ENCODE measurements at places on chromosomes 2 and 18.

DNA sequence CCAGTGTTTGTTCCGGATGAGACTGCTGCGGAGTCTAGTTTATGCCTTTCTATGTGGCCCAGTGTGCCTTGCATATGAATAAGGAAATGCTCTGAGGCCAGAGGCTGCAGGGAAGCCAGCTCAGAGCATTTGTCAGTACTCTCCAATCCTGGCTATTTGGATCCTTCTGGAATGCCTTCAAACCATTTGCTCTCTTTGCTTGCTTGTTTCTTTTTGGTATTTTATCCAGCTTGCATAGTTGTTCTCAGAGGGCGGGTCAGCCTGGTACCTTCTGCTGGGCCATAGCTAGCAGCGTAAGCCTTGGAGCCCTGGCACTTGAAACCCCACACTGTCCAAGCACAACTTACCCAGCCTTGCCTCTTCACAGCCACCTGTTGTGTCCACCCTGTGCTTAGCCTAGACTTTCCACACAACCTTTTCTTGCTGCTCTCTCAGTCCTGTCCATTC lies 20.5 kb downstream of the CENPO start:
- no peak for DNase-seq

- DNase-seq, result no peak
Observed at GRCh38 chr2:17179145-17179808, 339.0 kb downstream of the RAD51AP2 start.

DNA sequence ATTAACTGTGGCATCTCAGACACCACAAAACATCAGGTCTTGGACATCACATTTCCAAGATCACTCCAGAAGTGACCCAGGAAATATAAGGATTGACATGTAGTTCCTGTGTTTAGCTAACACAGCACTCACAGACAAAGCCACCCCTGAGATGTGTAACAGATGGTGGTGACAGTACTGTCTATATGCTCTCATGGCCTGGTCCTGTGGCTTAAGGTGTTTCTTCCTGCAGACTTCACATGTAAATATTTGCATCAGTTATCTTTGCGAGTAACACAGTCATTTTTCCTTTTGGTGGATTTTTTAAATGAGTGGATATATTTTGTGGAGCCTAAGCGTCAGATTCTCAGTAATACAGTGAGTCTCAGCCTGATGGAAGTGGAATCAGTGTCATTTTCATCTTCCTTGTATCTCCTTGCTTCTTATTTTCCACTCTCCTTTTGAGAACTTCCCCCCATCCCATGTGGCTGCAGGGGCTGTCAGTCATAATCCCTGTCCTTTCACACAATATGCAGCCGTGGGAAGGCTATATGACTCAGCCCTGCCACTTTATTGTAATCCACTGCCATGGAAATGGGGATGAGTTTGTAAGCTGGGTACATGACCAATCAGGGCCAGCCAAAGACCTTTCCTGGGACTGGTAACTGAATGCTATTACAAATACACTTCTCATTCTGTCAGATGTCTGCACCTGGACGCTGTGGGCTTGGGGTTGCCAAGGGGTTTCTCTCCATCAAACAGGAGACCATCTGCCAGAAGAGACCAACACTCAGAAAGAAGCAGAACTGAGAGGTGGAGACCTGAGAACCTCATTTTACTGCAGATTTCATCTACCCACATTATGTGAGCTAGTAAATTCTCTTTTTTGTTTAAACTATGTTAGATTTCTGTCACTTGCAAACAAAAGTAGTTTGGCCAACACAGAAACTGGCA lies 74.3 kb downstream of the ICOS start:
- no peak for DNase-seq

- no peak for DNase-seq
Observed at GRCh38 chr2:25036221-25036559, 5.7 kb upstream of the EFR3B start.

DNA sequence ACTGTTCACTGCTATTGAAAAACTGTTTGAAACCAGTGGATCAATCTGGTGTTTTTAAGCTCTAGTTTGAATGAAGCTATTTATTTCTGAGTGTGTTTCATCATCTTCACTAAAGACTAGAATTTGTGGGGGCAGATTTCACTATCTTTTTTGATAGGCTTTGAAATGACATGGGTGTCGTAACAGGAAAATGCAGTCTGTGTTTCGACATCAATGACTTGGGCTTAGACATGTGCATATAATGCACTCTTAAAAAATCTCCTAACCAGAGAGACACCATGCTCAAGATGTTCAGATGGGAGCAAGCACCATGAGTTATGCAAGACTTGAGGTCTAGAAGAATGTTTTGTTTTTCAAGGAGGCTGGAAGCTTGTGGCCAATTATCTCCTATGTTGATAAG lies 221.6 kb downstream of the GPD2 start:
- no peak for DNase-seq

- no peak for DNase-seq
Observed at GRCh38 chr2:101133492-101134100, 17.6 kb downstream of the TBC1D8 start.

- DNase-seq, result no peak
Observed at GRCh38 chr2:32260376-32260775, 4.3 kb downstream of the NLRC4 start.

DNA sequence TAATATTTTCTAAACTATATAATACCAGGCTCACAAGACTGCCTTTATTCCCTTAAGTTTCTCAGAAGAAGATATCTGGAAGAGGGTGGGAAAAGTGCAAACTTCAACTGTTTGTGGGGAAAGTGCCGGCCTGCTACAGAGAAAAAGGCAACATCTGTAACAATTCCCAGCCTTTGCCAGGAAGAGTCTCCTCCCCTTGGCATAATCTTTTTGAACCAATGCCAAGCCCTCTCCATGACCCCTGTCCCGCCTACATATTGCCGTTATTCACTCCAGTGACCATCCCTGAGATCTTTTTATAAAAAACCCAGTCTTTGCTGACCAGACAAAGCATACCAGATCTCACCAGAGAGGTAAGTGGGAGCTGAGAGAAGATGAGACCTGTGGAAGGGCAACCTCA lies at the start of gene REG3G:
Gene REG3G, plus strand, starts transcription at position 282 of the 400 bp plus-strand sequence. CDS start 392 bp downstream, outside the sequence.
- DNase-seq, result no peak

- no peak for DNase-seq
Observed at GRCh38 chr2:148184976-148185375, 164.1 kb downstream of the MBD5 start.

DNA sequence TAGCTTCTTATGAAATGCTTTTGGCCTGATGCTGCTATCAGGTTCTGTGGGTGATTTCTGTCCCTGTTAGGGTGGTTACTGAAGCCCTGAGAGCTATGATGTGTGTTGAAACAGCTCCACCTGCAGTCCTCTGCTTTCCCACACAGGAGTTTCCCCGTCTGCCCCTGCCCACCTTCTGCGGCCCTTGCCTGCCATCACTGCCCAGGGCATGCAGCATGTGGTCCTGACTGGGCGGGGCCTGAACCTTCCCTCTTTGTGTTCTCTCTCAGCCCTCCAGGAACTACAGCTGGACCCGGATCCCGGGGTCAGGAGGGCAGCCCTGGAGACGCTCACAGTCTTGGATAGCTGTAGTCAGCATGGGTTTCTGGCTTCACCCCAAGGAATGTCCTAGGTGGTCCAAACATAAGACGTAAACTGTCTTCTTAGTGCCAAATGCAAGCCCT lies 21.4 kb downstream of the HJURP start:
- DNase-seq, result peak; percentile 71

DNA sequence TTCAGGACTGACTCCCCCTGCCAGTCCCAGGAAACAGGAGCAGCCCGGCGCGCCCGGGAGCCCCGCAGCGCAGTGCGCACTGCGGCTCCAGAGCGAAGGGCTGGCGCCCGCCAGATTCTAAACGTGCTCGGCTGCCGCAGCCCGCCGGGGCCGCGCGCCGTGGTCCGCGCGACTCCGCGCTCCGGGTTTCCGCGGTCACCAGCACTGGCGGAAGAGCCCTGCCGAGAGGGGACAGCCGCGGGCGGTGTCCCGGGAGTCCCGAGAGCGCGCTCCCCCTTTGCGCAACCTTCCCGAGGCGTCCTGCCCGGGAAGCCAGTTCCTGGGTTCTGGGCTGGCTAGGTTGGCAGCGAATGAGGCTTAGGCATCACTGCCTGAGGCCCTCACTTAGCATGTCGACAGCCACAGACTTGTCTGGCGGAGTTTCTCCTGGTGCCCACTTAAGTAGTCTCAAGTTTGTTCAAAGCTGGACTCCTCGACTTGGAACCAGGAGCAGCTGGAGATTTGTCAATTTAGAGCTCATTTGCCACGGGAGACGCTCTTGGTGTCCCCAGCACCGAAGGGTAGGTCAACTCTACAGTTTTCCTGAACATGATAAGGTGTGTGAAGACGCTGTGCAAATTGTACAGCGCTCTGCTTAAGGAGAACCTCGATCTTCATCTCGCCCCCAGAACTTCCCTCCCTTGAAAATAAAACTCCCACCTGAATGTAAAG lies 1.5 kb upstream of the VSNL1 start:
- no peak for DNase-seq

DNA sequence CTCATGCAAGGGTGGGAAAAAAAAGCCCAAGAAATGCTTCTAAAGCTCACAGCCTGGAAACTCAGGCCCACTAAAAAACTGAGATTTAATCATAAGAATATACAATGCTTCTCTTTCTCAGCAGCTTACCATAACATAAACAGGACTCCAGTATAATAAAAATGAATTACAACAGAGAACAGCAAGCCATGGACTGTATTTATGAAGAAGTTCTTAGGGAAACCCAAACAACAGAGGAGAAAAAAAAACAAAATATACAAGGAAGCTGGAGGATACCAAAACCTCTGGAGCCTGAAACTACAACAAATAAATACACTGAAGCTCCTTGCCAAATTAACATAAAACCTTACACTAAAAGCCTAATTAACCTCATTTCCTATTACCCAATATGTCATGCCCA lies 187.8 kb downstream of the RDH14 start:
- DNase-seq, result no peak

GRCh38 chr2:1606046-1606400 lies 138.3 kb downstream of the PXDN start:
- DNase-seq, result no peak

- no peak for DNase-seq
Observed at GRCh38 chr2:135743860-135744259, 2.2 kb downstream of the UBXN4 start.

Measured in H54 (cell line).